ENCODE measurements at places on chromosomes 6 and 20.

GRCh38 chr6:149359440-149359839 is 40.6 kb upstream of the SUMO4 start:
- DNase-seq, result no peak

- no peak for DNase-seq
These were observed 1283.3 kb upstream of the GJE1 start for GRCh38 chr6:140849456-140849855.

DNA sequence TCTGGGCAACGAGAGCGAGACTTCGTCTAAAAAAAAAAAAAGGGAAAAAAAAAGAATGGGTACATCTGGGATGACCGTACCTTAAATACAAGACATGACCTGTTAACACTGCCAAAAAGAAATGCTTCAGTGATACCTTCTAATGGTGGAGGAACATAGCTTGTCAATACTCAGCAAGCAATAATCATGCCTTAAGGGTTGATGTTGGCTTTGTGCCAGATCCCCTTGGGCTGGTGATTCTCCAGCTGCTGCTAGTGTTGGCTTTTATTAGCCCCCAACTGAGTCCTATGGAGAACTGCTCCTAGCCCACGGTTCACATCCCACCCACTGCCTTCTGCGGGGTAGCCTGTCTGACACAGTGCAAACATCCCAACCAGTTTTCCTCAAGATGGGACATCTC is 134.9 kb downstream of the PLCB1 start:
- no peak for DNase-seq

- no peak for DNase-seq
These were observed 24.9 kb downstream of the KIF13A start for GRCh38 chr6:17962436-17963031.

GRCh38 chr6:131966443-131966842 is 15.3 kb upstream of the CCN2 start:
- no peak for DNase-seq

DNA sequence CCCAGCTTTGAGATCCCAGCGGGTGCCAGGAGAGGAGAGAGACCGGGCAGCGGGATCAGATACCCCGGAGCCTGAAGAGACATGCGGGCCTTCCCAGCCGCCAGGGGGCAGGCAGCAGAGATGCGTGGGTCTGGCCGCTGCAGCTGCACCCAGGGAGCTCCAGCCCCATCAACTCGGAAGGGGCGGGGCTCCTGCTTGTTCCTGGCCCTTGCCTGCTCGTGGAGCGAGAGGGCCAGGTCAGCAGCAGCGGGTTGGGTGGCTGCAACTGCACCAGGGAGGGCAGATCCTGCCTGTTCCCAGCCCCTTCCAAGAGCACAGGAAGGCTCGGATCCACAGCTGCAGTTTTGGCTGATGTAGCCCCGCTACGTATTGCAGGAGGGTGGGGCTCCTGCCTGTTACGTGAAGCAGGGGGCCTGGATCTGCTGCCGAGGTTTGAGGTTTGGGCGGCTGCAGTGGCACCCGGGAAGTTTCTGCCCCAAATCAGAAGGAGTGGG is 532.8 kb downstream of the RFPL4B start:
- DNase-seq, result peak; percentile 16

GRCh38 chr6:157125531-157125930 is 197.8 kb downstream of the TMEM242 start:
- no peak for DNase-seq

GRCh38 chr6:155171109-155171746 is 92.6 kb upstream of the CLDN20 start:
- no peak for DNase-seq

GRCh38 chr6:104014163-104014959 is 845.4 kb downstream of the HACE1 start:
- DNase-seq, result no peak

GRCh38 chr20:7930343-7930742 is 9.9 kb downstream of the HAO1 start:
- DNase-seq, result no peak

GRCh38 chr6:166556336-166556735 is 30.1 kb downstream of the RAMACL start:
- no peak for DNase-seq

GRCh38 chr6:160032538-160032937 is 63.7 kb downstream of the IGF2R start:
- DNase-seq, result no peak

Data from iPS DF 6.9 (cell line).